ENCODE measurements at places on chromosomes 4 and X. TPM values are rescaled to one million over a fixed set of nuclear protein-coding genes. Genes with fewer than 3 reads are reported as not detected.

The TENM3 gene
- not detected for polyA plus RNA-seq

DNA sequence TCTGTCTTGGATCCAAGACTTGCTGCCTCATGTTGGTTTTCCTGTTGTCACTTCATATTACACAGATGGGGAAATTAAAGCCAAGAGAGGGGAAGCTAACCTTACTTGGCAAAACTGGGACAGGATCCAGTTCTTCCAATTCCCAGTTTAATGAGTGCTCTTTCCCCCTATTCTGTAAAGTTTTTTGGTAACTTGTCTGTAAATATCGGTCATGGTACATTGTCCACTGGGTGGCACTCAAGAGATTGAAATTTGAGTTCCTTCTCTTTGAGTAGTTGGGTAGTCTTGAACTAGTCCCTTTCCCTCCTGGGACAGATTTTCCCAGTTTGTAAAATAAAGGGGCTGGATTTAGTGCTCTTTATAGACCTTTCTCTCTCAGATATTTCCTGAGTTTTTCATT, 12.4 kb upstream of the EOLA2 start:
- peaks cover 2% of the 10 kb centered on the region for H3K27me3 ChIP-seq
- no peaks in the 10 kb centered on the region for H3K4me1 ChIP-seq
- no peak for DNase-seq

DNA sequence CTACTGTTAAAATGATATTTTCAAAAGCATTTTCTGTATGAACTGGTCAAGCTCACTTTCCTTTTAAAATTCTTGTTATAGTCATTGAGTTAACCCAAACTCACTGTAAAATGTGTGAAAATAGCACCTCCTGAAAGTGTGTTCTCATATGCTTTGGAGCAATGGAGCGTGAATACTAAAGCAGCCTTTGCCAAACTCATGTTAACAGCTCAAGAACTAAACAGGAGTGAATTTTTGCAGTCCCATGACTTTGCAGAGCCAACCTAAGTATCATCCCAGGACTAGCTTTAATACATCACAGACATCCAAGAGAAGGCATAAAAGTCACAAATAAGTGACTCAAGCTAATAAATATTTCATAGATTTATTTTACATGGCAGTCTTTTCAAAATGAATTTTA, 2.3 kb downstream of the AMMECR1 start:
- no peak overlapping the region for H3K27ac ChIP-seq
- peak overlapping the region; percentile 90 for H3K4me3 ChIP-seq
- no peak for DNase-seq

DNA sequence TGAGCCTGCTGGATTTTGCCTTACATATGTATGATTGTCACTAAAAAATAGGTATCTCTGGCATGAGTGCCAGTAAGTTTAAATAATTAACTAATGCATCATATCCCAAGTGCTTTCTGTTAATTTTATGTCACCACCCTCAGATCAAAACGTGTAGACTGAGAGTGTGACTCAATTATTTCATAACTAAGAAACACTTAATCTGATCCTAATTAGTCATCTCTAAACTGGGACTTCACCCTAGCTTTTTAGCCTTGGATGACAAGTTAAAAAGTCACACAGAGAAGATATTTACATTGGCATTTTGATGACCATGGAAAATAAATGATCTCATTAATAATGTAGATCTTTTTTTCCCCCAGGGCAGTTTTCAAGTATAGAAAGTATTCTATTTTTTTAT, 23.1 kb upstream of the SLC6A14 start:
- peaks cover 3% of the 10 kb centered on the region for H3K27me3 ChIP-seq
- no peaks in the 10 kb centered on the region for H3K36me3 ChIP-seq
- H3K27ac ChIP-seq, result no peak overlapping the region
- DNase-seq, result no peak
